Right lung (tissue), 10 donors: ENCODE measurements at places on chromosomes 12 and 14. TPM values are rescaled to one million over a fixed set of nuclear protein-coding genes. Genes with fewer than 3 reads are reported as not detected.

Gene BHLHE41
- 0.41 TPM for polyA plus RNA-seq

Gene TCP11L2
- 26.6 TPM for polyA plus RNA-seq

- DNase-seq, result no peak
Observed at GRCh38 chr12:2645460-2645859, 149.3 kb upstream of the FKBP4 start.

GRCh38 chr12:49068879-49069506 lies 786 bp downstream of the RHEBL1 start:
- DNase-seq, result no peak

DNA sequence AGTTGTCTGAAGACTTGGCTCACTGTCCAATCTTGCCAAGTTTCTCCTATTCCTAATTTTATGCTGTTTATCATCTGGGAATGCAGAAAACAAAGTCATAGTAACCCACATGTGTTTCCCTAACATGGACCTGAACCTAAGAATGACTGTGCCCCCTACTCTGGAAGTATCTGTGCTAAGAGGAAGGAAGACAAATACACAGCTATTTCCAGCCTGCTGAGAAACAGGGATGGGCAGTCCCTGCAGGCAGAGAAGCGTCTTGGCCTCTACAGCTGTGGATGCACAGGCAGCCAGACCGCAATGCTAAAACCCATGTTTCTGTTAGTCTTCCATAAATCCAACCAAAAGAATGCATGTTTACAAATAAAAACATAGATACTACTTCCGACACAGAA lies 56.2 kb downstream of the DUSP16 start:
- DNase-seq, result peak; percentile 54

DNA sequence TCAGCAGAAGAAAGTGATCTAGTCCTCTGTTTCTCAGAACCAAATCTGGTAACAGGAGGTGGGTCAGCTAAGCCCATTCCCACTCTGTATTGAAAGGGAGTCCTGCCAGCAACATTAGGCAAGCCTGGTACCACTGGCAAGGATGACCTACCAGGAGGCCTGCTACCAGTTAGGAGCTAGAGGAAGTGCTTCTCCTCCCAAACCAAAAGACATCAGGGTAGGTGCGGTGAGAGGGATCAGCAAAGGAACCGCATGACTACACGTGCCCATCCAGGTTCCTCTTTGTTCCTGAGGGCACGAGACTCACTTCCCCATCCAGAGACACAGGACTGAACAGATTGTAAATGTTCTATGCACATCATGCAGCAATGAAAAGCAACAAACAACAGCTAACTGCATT lies 2.8 kb downstream of the KLRC4 start:
- no peak for DNase-seq
